ENCODE measurements at places on chromosomes 13 and 19.

GRCh38 chr19:4500841-4501591, 17.3 kb downstream of the PLIN4 start:
- no peak for DNase-seq

GRCh38 chr19:33393286-33394005, 19.9 kb downstream of the CEBPG start:
- DNase-seq: no peak

DNA sequence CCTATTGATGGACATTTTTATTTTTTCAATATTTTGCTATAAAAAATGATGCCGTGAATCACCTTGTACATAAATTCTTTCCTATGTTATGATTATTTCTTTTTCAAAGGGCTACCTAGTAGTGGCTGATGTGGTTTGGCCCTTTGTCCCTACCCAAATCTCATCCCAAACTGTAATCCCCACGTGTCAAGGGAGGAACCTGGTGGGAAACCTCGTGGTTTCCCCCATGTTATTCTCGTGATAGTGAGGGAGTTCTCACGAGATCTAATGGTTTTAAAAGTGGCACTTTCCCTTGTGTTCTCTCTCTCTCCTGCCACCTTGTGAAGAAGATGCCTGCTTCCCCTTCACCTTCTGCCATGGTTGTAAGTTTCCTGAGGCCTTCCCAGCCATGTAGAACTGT, 94.9 kb downstream of the TM9SF2 start:
- no peak for DNase-seq

DNA sequence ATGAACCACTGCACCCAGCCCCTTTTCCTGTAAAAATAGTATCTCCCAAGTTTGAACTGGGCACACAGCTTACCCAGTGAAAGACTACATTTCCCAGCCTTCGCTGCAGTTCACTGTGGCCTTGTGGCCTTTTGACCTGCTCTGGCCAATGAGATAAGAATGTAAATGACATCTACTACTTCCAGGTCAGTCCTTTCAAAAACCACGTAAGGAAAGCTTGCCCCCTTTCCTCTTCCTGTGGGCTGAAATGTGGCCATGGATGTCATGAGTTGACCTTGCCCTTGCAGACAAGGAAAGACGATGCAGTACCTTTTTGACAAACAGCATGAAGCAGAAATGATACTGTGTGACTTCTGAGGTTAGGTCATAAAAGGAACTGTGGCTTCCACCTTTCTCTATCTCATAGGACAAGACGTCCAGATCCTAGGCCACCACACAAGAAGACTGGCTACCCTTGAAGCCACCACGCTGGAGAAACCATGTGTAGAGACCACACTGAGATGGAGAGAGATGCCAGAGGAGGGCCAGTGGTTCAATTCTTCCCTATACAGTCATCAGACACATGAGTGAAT, 19.9 kb downstream of the ACER1 start:
- DNase-seq: no peak

GRCh38 chr13:67821606-67822005, 591.5 kb upstream of the PCDH9 start:
- DNase-seq: no peak

DNA sequence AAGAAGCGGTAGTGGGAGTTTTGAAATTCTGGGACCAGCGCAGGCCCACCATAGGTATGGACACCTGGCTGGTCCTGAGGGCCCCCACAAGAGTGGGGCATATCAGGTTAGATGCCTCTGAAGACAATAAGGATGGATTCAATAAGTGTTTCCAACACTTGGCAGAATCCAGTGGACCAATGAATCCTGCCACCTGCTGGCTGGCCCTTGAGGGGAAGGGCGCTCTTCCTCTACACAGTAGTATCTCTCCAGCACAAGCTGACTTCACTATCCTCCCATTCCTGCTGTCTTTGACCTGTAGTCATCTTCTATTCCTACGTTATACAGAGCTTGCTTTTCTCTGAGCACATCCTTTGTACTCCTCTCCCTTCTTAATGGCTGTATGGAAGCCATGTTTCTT, 199.7 kb upstream of the TSHZ3 start:
- DNase-seq: no peak

GRCh38 chr13:35283856-35284255, 192.6 kb downstream of the MAB21L1 start:
- no peak for DNase-seq

- DNase-seq: no peak
Observed at GRCh38 chr19:5466814-5467291, 11.6 kb downstream of the ZNRF4 start.

- DNase-seq: no peak
Observed at GRCh38 chr13:96992633-96993032, 1.6 kb downstream of the OXGR1 start.

GRCh38 chr19:47649588-47649987, 40.7 kb downstream of the BICRA start:
- no peak for DNase-seq

DNA sequence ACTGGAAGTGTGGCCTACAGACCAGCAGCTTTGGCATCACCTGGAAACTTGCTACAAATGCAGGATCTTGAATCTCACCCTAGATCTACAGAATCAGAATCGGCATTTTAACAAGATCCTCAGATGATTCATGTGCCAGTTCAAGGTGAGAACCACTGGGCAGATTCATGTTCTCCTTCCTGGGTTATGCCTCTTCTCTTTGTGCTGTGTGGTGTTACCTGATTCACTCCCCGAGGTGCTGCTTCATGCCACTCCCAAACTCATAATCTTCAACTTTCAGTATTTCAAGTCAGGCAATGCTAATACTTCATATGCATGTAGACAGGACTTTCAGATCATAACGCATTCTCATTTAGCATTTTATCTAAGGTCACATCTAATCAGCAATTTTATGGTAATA, 427.7 kb downstream of the FOXO1 start:
- DNase-seq: no peak

DNA sequence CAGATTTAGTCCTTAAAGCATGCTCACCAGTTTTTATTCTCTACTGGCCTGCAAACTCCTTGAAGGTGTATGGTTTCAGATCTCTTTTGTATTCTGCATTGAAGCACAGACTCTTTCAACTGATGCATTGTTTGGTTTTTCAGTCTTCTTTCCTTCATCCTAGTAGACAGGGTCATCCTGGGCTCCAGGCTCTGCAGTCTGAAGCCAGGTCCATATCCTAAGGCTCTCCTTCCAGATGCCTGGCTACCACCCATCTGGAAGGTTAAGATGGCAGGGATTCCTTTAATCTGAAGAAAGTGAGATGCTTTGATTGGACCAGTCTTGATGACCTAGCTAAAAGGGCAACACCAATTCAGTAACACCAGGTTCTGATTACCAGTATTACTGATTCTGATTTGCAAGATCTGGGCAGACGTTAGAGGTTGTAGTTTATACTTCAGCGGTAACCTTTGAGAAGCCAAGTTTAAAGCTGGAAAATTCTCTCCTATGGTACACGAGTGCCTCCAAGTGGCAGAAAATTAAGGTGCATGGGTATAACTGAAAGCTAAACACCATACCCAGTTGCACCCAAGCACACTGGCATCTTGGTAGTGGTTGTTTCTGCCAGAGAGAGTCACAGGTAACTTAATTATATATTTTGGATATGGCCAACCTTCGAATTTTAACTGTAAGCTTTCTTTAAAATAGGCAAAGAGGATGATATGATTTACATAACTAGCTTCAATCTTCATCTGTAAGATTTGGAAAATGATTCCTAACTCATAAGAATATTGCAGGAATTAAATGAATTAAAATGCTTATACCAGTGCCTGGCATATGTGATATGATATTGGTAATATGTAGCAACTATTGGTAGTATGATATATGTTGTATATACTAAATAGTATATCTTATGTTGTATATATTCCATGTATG, 1651.9 kb upstream of the MIR17HG start:
- DNase-seq: no peak

GRCh38 chr19:1942934-1943555, 2.1 kb downstream of the CSNK1G2 start:
- no peak for DNase-seq

DNA sequence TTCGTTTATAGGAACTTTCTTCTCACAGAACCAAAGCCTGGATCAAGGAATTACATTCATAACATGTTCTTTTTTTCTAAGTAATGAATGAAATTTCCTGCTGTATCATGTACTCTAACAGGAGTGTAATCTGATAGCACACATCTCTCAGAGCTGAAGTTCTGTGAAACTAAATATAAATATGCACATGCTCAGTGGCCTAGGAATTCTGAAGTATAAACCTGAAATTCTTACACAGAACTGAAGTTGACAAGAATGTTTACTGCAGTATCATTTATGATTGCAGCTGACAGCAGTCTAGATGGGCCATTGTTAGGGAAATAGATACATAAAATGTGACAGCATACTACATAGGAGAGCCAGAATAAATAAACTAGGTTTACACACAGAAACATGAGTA, 54.5 kb downstream of the USP12 start:
- no peak for DNase-seq

DNA sequence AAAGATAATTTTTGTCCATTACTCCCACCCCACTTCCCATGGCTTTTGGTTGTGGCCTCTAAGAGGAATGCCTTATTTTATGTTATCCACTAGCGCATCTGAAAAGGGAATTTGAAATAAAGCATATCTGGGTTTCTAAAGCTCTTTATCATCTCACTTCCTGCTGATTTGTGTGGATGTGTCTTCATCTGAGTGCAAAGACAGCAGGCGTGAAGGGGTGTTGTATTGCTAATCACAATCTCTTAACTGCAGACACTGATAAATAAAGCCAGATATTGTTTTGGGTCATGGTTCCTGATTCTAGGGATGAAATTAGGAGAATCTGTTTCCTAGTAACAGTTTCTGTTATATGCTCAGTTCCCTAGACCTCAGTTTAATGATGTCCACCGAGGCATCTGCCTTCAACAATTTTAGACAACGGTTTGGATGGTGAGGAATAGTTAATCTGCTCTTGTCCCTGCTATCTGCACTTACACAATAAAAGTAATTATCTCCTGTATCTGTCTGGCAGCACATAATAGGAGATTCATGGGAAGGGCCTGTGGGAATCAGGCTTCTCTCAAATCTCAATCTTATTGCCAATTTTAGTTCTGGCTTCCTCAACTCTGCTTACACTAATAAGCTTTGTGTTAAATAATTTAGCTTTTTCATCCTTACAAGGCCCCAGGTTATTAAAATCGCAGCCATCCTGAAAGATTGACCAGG, 517.9 kb upstream of the ATXN8OS start:
- no peak for DNase-seq

GRCh38 chr13:45833663-45834375, 17.7 kb downstream of the SIAH3 start:
- no peak for DNase-seq

GRCh38 chr13:37364956-37365355, 233.6 kb downstream of the POSTN start:
- DNase-seq: no peak

DNA sequence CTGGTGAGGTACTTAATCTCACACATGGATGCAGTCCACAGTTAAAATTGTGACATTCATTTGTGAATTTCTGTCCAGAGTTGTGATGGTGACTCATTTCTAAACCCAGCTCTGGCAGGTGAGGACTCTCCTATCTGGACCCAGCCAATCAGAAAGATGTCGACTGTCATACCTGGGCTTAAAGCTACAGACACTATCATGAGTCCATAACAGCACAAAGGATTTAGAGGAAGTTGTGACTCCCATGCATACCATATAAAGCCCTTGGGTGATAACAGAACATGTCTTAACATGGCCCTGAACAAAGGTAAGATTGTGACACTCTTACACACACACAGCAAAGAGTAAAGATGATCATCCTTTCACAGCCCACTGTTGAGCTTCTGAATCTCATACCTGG, 59.7 kb upstream of the ZNF724 start:
- DNase-seq: no peak

GRCh38 chr13:26964278-26965250, 204.0 kb upstream of the GPR12 start:
- DNase-seq: no peak

DNA sequence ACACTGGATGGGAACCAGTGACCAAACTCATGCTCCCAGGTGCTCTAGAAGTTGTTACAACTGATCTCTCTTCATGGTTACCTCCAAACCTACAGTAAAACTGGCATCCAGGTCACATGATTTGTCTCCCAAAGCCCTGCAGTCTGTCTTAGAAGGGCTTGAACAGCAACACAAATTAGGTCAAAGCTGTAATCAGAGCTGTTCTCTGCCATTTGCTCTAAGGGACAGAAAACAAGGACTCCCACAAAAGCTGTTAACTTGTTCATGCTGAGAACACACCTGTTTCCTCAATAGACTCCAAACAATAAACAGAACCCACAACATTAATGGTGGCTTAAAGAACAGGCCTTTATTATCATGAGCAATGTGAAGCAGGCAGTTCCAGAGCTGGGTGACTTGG, 8.0 kb downstream of the ZNF671 start:
- no peak for DNase-seq

GRCh38 chr19:1312767-1313694, 27.4 kb downstream of the EFNA2 start:
- DNase-seq: no peak

- DNase-seq: no peak
Observed at GRCh38 chr19:56114051-56114777, 6.9 kb downstream of the ZNF787 start.

GRCh38 chr19:48608798-48609263, 2.3 kb downstream of the SPACA4 start:
- peak; percentile 52 for DNase-seq

- no peak for DNase-seq
Observed at GRCh38 chr13:30438286-30438685, 16.0 kb downstream of the UBE2L5 start.

DNA sequence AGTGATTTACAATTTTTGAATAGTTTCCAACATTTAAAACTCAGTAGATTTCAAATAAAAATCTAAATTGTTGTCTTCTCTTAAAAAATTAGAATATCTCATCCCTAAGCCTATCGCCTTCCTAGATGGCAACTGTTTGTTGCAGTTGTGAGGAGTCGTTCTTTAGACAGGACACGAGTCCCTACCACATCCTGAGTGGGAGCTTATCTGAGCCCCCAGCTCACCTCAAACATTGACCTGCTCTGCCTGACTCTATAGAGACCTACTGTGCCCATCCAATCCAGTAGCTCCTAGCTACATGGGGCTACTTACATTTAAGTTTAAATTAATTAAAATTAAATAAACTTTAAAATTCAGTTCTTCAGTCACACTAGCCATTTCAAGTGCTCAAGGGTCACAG, 434.7 kb downstream of the FOXO1 start:
- DNase-seq: no peak

GRCh38 chr19:3338541-3339181, 27.7 kb upstream of the NFIC start:
- peak; percentile 68 for DNase-seq

- DNase-seq: no peak
Observed at GRCh38 chr13:106047859-106048258, 487.6 kb downstream of the EFNB2 start.

GRCh38 chr19:18098891-18099622, 1.5 kb downstream of the MAST3 start:
- DNase-seq: peak; percentile 18

DNA sequence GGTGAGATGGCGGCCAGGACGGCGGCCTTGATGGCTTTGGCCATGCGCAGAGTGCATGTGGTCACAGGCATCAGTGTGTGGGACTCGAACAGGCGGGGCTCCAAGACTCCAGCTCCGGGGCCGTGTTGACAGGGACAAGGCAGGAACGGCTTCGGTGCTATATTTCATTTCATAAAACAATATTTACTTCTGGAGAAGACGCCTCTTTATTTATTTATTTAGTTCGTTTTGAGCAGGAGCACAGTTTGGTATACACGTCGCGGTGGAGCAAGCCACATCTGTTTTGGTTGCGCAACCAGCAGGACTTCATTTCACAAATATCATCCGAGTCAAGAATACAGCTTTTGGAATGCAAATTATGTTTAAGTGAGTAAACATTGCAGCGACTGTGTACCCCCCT, 166.7 kb upstream of the TSHZ3 start:
- no peak for DNase-seq
